ENCODE measurements at places on chromosomes 5 and 9.

DNA sequence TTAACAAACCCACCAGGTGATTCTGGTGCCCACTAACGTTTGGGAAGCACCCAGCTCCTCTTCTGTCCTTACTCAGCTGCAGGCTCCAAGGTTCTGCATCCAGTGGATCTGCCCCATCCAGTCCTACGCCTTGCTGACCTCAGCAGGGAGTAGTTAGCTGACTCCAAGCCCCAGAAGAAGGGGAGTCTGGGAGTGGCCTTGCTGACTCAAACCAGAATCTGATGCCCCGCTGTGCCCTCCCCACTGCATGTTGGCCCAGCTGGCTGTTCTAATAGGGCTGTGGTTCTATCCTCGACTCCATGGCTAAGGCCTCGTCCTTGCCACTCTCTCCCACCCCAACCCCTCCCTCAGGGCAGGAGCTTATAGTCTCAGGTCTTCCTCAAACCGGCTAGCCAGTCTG, 136.3 kb downstream of the TTLL11 start:
- DNase-seq, result no peak

GRCh38 chr5:72172786-72173185, 65.5 kb downstream of the MAP1B start:
- no peak for DNase-seq

DNA sequence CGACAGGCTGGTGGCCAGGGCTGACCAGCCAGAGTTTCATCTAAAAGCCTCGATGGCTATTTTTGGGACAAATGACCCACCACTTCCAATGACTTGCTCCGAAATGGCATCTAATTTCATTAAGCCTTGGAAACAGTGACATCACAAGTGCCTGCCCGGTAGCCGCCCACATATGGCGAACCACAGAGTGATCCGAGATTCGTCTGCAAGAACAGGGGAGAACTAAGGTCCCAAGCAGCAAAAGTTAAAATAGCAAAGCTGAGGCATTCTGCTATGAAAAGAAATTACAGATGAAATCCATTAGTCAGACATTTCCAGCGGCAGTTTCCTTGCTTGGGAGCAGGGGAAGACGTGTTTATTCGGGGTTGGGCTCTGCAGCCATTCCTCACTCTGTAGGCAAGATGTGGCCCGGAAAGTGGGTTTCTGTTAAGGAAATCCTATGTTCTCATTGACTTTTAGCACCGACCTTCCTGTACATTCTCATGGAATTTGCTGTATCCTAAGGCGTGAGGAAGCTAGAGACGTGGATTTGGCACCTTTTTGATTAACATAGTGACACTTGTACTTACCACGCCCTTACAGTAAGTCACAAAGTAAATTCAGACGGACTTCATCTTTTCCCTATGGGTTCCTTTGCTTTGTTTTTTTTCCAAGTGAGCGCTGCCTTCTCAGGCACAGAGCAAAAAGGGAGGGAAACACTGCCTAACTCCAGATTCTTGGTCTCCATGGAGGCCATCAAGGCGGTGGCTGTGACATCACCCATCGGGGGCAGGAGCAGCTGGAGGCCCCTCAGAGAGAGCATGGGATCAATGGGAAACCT, 45.1 kb downstream of the ERGIC1 start:
- no peak for DNase-seq

DNA sequence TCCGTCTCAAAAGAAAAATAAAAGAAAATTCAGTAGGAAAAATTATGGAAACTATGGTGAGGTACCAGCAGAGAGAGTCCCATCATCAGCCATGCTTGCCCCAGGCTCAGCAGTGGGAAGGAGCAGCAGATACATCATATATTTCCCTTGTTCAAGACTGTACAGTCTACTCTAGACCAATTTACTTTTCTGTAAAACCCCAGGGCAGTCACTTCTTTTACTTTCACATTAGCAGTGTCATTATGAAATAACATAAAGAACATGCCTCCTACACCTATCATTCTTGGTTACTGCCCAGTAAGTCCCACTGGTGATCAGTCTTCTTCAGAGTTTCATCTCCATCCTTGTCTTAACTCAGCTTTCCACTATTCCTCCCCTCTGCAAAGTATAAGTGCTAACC, 1145.0 kb downstream of the MAT2B start:
- no peak for DNase-seq

GRCh38 chr5:53303105-53303504, 177.3 kb upstream of the FST start:
- no peak for DNase-seq

DNA sequence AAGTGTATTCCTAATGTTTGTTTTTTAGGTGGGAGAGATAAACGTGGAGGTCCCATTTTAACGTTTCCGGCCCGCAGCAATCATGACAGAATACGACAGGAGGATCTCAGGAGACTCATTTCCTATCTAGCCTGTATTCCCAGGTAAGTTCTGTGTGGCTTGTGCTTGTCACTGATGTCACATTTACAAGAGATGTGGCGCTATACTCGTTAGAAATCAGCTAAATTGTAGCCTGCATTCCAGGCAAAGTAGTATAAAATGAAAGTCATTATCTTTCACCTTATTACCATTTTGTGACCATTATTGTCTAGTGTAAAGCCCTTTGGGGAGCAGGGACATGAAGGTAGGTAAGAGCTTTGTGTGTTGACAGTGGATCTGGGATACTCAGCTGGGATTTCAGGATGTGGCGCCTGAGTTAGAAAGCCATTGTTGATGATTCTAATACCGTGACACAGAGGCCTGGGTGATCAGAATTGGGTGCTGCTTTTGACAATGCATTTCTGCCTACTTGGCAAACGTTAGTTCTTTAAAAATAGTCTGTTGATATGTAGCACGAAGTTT, 137.2 kb downstream of the TRIO start:
- no peak for DNase-seq

GRCh38 chr5:31537851-31538250, 5.8 kb downstream of the C5orf22 start:
- DNase-seq, result no peak

DNA sequence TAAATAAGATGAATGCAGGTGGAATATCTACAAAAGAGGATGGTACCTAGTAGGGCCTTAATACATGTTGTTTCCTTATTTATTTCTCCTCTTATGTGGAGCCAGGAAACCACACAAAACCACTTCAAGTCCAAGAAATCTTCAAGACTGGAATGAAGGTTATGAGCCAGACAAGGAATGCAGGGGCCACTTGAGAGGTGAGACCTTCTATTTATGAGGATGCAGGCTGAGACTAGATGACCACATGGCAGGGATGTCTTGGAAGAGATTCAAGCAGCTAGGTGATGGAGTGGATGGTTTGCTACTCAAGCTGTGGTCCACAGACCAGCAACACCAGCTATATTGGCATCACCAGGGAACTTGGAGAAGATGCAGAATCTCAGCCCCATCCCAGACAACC, 92.2 kb downstream of the TNC start:
- no peak for DNase-seq

DNA sequence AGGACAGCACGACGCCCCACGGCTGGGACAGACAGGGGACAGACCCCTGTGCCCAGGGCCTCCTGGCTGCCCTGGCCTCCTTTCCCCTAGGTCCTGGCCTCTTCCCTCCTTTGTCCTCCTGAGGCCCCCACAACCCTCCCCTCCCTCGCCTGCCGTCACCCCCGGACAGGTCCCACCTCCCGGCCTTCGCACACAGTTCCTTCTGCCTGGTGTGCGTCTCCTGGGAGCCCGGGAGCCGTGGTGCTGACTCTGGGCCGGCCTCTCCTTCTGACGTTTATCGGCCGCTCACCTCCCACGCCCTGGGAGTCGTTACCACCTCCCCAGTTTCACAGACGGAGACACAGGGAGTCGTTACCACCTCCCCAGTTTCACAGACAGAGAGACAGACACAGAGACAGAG, 25.1 kb upstream of the NOTCH1 start:
- DNase-seq, result no peak

DNA sequence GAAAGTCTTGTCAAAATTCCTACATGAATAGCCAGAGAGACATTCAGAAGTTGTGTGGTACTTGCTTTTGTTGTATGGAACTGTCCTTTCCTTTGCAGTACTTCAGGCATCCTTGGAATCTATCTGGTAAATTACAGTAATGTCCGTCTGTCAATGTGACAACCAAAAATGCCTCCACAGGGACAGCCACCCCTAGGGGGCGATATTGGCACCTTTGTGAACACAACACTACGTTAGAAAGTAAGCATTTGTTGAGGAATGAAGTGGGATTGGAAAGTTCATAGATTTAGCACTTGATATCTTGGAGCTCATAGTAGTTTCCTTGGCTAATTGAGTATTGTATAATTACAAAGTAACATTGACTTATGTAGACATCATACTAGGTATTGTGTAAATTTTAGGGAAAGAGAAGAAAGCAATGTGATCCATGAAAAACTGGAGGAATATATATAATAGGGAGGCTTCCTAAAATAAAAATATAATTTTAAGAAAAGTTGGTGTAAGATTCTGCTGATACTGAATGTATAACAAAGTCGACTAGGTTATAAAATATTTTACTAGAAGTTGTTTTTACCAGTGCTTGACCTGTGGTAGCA, 32.7 kb downstream of the TMEFF1 start:
- DNase-seq, result peak; percentile 52

DNA sequence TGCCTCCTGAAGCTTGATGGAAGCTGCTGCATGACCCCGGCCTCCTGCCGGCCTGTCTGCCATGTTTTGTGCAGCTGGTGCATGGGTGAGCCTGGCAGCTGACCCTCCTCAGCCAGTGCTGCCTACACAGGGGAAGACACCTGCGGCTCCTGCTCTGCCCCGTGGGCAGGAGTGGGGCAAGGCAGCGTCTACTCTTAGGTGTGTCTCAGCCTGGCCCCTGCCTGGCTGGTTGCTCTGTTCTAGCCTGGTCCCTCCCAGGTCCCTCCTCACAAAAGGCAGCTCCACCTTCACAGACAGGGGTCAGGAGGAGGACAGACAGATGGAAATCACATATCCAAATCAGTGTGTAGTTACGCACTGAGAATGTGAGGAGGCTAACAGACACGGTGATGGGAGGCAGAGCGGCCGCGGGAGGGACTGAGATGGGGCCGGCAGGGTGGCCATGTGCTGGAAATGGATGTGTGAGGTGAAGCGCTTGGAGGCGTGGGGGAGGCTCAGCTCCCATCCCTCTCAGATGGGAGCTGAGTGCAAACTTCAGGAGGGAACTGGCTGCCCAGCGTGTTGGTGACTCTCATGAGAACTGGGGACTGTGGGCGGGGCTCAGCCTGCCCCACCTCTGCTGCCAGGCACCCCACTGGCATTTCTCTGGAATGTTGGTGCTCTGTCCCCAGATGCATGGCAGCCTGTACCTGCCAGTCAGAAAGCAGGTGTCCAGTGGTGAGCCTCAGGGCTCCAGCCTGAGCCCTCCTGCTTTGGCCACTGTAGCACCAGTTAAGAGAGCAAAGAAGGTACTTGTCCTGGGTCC, 43.4 kb downstream of the PPARGC1B start:
- no peak for DNase-seq

DNA sequence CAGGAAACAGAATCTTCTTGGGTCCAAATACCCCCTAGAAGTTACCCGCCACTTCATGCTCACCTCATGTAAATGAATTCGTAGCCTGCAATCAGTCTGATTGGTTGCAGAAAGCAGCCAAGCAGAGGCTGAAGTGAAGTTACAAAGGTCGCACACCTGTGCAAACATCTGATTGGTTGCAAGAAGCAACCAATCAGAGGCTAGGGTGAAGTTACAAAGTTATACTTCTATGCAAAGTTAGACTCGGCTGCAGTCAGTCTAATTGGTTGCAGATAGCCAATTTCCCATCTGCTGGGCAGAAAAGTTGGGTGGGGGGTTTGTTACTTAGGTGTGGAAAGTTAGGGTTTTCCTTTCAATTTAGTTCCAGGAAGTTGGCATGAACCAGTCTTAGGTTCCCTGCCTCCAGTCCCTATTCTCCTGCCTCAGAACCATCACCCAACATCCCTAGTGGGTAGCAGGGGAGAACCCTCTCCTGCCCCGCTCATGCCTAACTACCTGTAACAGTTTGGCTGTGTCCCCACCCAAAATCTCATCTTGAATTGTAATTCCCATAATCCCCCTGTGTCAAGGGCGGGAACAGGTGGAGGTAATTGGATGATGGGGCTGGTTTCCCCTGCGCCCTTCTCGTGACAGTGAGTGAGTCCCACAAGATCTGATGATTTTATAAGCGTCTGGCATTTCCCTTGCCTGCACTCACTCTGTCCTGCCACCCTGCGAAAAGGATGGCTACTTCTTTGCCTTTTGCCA, 1.2 kb upstream of the RUSC2 start:
- no peak for DNase-seq

- DNase-seq, result no peak
These were observed 346.3 kb downstream of the ENC1 start for GRCh38 chr5:74294231-74294705.

GRCh38 chr5:102858221-102858620, 103.1 kb downstream of the PAM start:
- no peak for DNase-seq

GRCh38 chr9:115591584-115591984, 473.6 kb upstream of the TNC start:
- DNase-seq, result no peak

- DNase-seq, result no peak
These were observed 307.4 kb downstream of the NFIB start for GRCh38 chr9:14006386-14007187.

- DNase-seq, result peak; percentile 35
These were observed 25.3 kb upstream of the ANXA2R start for GRCh38 chr5:43065387-43065947.

- no peak for DNase-seq
These were observed 294.8 kb downstream of the AOPEP start for GRCh38 chr9:95021166-95021886.

GRCh38 chr9:86547571-86547970, 193.4 kb upstream of the TUT7 start:
- DNase-seq, result no peak

GRCh38 chr5:153390569-153390968, 99.9 kb upstream of the GRIA1 start:
- DNase-seq, result no peak

DNA sequence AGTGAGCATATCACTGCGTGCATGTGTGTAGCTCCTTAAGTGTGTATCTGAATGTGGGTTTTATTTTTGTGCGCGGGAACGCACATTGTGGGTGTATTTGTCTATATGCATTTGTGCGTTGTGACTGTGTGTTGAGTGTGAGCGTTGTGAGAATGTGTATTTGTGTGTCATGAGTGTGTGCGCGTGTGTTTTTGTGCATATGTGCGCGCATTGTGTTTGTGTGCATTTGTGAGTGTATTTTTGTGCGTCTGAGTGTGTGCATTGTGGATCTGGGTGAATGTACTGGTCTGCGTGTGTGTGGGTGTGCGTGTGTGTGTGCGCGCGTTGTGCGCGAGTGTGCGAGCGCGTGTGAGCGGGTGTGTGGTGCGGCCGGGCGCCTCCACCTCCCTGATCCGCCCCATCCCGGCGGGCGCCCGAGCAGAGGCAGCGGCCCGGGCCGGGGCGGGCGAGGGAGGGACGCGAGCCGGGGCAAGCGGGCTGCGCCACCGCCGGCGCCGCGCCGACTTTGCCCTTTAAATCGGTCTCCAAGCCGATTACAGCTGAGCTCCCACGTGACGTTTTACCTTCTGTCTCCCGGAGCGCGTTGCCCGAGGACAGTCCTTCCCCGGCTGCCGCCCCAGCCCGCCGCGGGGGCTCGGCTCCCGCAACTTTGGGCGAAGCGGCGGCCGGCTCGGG, at the start of gene RASGRF2:
RASGRF2 (plus strand) TSS at position 596 of the 675 bp plus-strand sequence. CDS start 376 bp downstream, outside the sequence.
- DNase-seq, result peak; percentile 47

All from CD4-positive, alpha-beta T cell treated with Interleukin-4 for 4 hours (primary cell).